NCI-H187 (cell line): ENCODE measurements at places on chromosomes 2 and 18.

DNA sequence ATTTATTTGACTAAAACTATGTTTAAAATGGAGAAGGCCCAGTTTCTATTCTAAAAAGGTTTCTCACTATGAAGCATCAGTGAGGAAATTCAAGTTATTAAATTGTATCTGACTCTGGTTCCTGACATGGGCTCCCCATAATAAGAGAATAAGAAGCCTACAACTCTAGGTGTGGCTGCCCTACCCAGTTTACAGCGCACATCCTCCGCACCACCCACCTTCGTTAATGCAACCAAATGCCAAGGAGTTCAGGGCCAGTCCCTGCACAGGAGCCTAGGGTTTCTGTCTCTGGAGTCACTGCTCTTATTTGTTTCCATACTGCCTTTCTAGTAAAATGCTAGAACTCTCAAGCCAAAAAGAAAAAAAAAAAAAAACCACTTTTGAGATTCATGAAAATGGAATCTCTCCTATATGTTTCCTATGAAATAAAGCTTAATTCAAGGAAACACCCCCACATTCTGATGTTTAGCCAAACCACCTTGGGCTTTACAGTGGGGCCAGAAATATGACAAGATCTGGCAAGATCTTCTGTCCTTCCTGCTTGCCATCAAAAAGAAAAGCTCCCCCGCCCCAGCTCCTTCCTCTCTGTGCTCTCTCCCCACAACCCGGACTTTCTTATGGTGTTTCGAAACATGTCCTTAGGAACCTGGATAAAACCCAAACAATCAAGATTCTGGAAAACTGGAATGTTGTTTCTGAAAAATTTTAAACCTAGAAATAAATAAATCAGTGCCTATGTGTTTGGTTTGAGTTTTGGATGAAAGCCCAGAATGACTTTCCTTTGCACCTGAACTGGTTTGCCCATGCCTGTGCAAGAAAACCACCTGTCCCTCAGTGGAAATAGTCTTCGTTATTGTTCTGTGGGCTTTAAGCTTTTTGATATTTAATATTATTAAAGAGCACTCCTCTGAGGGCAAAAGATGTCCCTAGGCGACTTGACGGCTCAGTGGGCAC is 136.7 kb downstream of the SP3 start:
- no peak for DNase-seq

DNA sequence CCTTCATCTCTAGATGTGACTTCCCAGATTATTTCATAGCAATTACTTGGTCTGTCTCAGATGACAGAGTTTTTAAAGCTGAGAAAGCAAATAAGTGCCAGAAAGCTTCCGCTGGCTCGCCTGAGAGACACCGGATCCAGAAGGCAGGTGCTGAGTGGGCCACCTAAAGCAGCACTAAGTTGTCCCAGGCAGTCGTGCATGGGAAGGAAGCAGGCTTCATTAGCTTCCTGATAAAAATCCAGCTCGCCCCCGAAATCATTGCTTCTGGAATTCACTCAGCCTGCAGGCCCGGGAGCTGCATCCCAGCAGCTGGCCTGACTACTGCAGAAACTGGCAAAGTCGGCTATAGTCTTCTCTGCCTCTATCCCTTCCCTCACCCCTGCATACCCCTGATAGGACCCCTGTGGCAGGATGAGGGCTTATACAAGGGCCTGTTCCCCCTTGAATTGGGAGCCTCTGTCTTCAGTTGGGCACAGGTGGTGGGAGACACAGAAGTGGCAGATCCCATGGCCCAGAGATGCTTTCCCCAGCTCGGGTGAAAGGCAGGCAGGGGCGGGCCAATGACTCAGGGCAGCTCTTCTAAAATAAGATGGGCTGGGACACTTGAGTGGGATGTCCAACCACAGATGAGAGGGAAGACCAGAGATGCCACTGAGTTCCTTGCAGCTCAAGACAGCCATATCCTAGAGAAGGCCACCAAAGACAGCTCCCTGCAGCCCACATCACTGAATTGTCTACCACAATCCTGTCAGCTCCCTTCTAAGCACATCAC is 262.4 kb upstream of the PKDCC start:
- DNase-seq, result no peak

GRCh38 chr2:234761910-234762309 is 189.9 kb upstream of the SH3BP4 start:
- no peak for DNase-seq

DNA sequence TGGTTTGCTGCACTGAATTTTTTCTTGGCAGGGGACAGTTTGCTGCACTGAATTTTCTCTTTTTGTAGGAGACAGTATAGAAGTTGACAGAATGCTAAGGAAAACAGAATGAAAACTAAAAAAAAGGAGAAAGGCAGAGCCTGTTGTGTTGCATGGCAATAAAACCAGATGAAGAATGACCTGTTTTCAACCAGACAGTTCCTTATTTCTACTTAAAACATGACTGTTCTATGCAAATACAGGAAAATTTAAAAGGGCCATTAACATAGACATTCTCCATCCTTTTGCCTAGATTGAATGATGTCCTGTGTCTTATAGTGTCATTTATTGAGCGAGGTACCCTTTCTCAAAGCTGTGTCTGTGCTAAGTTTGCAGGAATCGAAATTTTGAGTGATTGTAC is 33.3 kb downstream of the ABI2 start:
- no peak for DNase-seq

DNA sequence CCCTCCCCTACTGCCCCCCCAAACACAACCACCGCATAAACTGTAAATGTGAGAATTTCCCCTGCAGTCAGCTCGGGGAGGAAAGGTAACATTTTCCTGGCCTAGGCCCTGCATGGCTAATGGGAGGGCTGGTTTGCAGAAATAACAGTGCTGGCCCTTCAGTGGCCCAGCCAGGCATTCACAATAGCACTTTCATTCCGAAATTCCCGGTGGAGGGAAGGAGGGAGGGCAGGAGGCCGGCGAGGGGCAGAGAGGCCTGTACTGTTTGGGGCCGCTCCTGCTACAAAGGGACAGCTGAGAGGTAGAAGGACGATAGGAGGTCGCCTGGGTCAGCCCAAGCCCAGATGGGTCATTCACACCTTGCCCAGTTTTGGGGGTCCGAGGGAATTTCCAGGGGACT is 11.3 kb downstream of the CYP26B1 start:
- no peak for DNase-seq

DNA sequence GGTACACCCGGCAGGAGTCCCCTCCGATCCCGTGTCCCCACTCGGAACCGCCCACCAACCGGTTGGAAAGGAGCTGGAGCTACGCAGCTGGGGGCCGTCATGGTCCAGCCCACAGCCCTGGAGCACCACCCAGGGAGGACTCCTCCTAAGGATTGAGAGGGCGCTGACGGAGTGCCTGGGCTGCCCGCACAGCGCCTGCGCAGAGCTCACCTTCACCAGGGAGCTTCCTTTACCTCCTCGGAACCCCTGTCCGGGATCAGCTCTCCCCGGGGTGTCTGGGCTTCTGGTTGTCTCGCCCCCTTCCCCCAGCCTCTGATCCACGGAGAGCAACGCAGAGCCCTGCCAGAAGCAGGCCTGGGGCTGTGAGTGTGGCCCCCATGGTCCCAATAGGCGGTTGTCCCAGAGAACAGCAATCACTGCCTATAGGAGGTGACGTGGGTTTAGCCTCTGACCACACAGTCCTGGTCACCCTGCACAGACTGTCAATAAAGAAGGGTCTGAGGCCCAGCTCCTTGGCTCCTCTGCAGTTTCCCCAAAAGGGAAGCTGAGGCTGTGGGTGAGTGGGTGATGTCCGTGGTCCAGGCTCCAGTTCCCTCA is 14.6 kb downstream of the ALPG start:
- DNase-seq, result no peak

GRCh38 chr18:52657043-52657805 is 317.2 kb downstream of the DCC start:
- DNase-seq, result no peak

- DNase-seq, result no peak
Measured at GRCh38 chr2:65299246-65299645, 71.6 kb downstream of the ACTR2 start.

DNA sequence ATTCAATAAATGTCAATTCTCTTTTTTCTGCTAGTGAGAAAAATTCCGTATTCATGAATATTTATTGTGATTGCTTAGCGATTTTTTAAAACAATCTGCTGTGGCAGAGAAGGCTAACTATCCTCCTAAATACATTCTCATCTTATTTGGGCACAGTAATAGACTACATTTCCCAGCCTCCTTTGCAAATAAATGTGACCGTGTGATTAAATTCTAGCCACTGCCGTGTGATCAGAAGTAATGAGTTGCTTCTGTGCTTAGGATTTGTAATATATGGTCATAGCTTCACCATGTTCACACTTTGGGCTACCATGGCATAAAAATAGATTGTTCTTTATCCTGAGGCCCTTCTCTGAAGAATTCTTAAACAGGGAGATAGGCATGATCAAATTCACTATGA is 179.6 kb downstream of the FAM124B start:
- no peak for DNase-seq

DNA sequence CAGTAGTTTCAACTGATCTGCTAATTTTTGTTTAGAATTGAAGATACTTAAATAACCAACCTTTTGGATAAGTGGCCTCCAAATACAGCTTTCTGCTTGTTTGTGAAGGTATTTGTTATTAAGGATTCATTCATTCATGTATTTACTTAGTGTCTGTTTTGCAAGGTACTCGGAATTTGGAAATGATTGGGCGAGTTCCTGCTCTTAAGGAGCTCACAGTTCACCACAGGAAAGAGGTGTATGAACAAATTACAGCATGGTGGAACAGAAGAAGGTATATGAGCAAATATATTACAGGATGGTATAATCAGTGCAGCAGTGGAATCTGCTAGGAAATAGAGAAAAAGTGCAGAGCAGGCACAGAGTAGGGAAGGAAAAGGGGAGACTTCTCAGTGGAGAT is 4.5 kb downstream of the ACSL3 start:
- DNase-seq, result no peak

DNA sequence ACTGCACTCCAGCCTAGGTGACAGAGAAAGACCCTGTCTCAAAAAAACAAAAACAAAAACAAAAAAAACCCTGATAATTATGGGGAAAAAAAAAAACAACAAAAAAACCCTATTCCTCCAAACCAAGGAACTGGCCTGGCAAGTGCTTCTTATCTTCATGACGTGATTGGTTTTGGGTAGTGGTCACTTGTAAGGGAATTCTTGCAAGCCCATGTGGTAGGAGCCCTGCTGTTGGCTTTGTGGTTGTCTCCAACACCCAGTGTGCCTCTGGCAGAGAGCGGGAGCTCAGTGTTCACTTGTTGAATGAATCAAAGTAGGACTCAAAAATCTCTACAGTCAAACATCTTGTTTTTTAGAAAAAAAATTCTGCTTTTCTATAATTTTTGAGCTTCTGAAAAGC is 6.0 kb downstream of the GALM start:
- DNase-seq, result no peak

DNA sequence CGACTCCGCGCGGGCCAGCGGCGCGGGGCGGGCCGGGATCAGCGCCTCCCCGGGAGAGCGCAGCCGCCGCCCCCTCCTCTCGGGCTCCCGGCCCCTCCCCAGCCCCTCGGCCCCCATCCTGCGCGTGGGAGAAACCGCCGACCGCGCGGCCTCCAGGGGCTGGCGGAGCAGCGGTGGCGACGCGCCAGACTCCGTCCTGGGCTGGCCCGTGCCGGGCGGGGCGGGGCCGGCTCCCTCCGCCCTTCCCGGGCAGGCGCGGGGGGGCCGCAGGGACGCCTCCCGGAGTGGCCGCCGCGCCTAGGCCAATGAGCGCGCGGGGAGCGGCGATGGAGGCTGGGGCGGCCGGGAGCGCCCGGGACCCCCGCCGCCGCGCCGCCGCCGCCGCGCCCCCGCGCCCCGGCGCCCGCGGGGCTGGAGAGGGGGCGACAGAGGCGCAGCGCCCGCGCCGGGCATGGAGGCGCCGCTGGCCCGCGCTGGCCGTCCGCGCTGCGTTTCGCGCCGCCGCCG is 49.1 kb downstream of the KCNIP3 start:
- DNase-seq, result no peak

DNA sequence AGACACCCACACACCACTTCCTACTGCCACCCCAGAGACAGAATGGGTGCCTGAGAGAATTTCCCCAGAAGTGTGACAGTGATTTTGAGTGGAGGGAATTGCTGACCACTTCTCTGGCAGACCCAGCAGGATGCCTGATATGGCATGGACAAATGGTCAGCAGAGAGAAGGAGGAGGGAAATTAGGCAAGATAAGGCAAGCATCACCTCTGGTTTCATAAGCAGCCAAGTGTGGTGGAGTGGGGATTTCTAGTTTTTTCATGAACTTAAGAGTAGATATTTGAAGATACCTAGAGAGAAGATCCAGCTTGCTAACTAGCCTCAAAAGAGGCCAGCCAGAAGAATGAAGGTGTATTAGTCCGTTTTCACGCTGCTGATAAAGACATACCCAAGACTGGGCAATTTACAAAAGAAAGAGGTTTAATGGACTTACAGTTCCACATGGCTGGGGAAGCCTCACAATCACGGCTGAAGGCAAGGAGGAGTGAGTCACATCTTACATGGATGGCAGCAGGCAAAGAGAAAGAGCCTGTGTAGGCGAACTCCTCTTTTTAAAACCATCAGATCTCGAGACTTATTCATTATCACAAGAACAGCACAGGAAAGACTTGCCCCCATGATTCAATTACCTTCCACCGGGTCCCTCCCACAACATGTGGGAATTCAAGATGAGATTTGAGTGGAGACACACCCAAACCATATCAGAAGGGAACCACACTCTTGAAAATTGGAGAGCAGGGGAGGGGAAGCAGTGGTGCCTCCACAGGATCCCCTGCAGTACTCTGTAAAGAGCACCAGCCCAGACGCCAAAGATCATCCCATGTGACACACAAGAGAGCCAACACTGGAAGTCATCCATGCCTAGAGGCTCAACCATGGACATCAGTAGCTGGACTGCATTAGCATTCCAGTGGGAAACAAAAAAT is 64.2 kb downstream of the RBM43 start:
- no peak for DNase-seq

DNA sequence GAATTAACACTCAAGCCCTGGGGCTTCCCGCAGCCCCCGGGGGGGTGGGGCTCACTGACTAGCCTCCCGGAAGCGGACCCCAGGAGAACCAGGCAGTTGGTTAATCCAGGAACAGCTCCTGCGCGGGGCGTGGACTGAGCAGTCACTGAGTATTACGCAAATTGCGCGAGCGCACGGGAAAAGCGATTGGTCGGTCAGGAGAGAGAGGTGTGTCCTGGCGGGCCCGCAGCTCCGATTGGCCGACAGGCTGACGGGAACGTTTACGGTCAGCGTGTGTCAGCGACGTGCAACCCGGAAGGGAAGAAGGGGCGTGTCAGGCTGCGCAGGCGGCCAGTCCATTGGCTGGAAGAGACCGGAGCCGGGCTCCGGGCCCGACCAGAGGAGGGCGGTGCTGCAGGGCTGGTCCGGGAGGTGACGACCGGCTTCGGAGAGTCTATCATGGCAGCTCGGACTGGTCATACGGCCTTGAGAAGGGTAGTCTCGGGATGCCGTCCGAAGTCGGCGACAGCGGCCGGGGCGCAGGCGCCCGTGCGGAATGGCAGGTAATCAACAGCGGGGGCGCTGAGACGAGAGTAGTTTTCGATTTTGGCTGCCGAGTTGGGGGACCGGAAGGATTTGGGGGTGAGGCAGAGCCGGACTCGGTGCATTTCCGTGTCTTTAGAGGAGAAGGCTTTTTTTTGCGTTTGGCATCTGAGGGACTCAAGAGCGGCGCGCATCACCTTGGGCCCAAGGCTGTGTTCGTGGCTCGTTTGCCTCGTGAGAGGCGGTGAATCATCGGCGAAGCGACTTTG is at the start of gene COQ10B:
COQ10B (plus strand) TSS at position 430 of the 791 bp plus-strand sequence; CDS start at position 439, 9 bp downstream.
- peak; percentile 92 for DNase-seq

- DNase-seq, result no peak
Measured at GRCh38 chr18:56702946-56703345, 51.8 kb downstream of the WDR7 start.
